Stimulated activated CD4-positive, alpha-beta T cell treated with anti-CD3 and anti-CD28 coated beads, Interleukin-4, amount 100 ng/mL, for 24 hours (primary cell): ENCODE measurements at places on chromosomes 5 and 9.
A peak's percentile ranks its signal among the peaks of the same experiment; 100 is the strongest.

DNA sequence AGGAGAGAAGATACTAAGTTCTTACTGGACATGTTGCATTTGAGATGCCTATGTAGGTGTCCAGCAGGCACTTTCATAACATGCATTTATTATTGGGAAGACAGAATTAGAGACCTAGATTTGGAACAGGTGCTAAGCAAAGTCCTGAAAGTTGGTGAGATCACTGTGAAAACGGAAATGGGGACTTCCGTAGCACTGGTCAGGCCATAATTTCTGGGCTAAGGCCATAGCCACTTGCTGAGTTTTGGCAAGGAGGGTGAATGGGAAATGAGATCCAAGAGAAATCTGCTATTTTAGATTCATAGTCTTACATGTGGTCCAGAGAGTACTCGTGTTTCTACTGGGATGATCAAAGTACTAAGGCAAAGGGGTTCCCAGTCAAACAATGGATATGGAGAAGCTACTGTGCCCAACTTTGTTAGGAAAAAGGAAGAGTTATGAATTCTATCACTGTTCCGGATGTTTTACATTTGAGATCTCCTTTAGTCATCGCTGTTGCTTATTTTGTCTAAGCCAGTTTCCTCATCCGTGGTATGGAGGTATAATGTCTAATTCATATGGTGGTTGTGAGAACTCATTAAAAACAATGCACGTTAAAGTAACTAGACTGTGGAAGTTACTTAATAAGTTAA lies 33.4 kb downstream of the TEK start:
- no peak for DNase-seq

DNA sequence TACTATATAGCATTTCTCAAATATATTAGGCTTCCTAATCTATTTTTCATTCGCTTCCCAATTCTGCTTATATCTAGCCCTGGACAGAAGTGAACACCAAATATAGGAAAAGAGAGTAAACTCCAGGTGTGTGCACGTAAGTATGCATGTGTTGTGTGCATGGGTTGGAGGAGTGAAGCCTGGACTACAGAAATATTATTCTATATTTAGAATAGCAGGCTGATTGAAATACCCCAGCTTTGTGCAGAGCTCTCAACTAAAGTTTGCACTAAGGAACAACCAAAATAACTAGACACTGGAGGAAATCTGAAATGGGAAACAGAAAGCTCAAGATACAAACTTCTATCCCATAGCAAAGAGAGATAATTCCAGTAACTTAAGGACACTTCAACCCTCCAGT lies 198.8 kb downstream of the MARCHF11 start:
- DNase-seq = no peak

DNA sequence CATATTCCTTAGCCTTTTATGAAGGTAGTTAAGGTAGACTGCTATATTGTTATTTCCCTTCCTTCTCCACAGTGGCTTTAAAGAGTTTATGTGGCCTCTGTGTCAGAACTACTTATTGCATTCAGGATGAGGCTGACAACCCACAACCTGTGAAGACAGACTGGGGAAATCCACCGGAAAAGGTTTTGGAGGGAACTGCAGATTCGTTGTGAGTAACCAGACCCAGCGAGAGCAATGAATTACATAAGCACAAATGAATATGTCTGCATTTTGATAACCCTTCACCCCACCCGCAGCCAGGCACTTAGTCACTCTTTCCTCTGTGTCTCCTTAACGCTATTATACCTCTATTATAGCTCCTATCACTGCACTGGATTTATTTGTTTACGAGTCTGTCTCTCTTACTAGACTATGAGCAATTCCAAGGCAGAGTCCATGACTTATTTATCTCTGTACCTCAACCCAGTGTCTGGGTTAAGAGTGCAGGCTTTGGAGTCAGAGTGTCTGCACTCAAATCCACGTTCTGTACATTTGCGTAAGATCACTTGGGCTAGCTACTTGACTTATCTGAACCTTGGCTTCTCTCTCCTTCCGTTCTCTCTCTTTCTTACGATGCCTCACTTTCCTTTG lies 19.2 kb downstream of the KCTD16 start:
- peak; percentile 86 for DNase-seq

GRCh38 chr9:126164796-126165525 lies 161.7 kb upstream of the MVB12B start:
- DNase-seq = no peak

DNA sequence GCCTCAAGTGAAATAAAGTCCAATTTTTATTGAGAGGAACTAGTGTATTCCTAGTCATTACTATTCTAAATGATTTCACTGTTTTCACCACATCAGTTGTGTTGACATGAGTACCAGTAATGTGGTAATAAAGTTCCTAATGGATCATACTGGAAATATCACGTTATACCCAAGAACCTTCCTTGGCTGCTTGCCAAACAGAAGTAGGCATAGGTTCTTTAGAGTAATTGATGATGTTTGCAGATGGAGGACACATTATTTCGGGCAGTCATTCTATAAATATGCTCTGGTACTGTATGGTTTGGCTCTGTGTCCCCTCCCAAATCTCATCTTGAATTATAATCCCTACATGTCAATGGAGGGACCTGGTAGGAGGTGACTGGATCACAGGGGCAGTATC lies 15.1 kb downstream of the SNCAIP start:
- no peak for DNase-seq

DNA sequence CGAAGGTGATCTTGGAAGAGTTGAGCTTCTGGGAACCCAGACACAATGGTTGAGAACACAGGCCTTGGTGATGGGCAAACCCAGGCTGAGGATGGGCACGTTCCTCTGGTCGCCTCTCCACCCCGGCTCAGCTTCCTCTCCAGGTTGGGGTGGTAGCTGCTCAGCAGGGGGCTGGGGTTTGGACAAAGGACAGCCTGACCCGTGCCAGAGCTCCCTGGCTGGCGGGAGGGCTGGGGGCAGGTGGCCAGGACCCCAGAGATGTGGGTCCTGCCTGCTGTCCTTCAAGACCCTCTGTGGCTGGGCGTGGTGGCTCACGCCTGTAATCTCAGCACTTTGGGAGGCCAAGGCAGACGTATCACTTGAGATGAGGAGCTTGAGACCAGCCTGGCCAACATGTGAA lies 25.2 kb downstream of the NCS1 start:
- no peak for DNase-seq

DNA sequence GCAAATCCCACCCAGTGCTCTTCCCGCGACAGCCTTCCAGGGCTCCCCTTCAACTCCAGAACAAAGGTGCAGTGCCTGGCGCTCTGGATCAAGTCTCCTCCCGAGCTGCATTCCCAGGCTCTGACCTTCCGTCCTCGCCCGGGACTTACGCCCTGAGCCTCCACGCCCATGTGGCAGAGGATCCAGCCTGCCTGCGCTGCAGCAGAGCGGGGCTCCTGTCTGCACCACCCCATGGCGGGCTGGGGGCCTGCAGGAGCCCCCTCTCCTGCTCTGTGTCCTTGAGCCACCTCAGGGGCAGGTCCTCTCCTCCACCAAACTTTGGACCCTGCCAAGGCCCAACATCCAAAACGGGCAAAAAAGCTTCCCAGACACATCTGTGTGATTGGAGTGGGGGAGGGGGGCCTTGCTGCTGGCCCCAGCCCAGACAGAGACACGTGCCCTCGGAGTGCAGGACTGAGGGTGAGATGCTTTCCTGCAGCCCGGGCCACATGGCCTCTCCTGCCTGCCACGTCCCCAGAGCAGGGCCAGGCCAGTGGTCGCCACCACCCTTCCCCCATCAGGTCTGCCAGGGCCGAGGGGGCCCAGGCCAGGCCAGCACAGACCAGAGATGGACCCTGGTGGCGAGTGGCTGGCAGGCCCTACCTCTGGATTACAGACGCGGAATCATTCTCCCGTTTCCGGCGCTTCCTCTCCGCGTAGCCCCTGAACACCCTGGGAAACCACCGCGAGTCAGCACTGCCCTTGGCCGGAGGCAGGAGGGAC lies 4.4 kb downstream of the NSMF start:
- no peak for DNase-seq

GRCh38 chr5:176418251-176418650 lies 1.9 kb upstream of the CLTB start:
- no peak for DNase-seq
